ENCODE measurements at places on chromosomes 6 and 20.

DNA sequence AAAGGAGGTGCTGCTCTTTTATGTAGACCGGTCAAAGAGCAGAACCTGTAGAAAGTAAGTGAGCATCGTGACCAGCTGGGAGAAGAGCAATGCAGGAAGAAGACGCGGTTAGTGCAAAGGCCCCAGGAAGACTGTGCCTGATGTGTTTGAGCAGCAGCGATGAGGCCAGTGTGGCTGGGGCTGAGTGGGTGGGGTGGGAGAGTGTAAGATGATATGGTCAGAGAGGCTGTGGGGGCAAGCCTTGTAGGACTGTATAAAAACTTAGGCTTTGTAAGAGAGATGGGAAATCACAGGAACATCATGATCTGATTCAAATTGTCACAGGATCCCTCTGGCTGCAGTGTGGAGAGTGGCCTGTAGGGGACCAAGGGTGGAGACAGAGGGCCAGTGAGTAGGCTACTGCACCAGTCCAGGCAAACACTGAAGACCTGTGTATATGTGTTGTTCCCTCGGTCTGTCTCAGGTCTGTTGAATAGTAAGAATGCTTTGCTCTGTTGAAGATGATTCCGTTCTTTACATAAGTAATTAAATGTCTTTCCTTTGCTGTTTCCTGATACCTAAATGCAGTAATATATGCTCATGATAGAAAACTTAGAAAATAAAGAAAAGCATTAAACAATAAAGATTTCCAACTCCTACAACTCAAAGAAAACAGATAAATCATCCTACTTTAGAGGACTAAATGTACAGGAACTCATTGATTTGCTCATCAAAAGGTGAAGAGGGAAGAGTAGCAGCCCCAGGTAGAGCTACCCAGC lies 23.6 kb upstream of the WFDC2 start:
- DNase-seq: peak; percentile 50

GRCh38 chr20:56730996-56731395 lies 101.9 kb downstream of the TFAP2C start:
- DNase-seq: no peak

DNA sequence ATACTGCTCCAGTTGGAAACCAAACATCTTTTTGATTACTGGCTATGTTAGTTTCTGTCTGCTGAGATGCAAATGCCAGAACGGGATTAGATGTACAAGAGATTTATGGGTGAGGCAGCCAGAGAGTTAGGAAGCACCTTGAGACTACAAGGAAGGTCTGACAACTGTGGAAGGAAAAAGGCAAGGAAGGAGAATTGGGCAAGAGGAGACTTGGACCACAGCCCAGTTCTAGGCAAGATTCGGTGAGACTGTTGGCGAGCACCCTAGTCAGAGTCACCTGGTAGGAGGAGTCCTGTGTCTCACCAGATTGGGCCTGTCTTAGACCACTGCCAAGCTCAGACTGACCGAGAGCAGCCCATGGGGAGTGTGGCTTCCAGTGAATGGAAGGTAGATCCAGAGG lies 91.8 kb upstream of the F13A1 start:
- DNase-seq: no peak

- DNase-seq: no peak
Observed at GRCh38 chr6:5617179-5617578, 355.9 kb downstream of the FARS2 start.

DNA sequence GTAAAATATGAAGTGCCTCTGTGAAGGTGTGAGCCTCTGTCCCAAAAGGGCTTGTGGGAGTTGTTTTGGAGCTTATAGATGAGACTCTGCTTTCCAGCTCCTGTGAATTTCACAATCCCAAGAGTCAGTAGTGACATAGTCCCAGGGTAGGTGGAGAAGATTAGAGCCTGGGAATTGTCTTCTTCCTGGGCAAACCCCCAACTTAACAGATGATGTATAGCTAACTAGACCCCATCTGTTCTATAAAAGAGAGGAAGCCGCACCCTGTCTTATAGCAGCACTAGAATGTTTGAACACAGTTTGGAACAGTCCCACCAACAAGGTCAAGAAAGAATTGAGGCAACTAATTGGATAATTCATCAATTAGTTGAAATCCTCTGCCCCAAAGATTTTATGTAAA lies 294.7 kb downstream of the ZNF217 start:
- DNase-seq: no peak

GRCh38 chr6:161590961-161591627 lies 317.2 kb upstream of the AGPAT4 start:
- no peak for DNase-seq

- no peak for DNase-seq
Observed at GRCh38 chr6:148704400-148705246, 42.2 kb upstream of the UST start.

DNA sequence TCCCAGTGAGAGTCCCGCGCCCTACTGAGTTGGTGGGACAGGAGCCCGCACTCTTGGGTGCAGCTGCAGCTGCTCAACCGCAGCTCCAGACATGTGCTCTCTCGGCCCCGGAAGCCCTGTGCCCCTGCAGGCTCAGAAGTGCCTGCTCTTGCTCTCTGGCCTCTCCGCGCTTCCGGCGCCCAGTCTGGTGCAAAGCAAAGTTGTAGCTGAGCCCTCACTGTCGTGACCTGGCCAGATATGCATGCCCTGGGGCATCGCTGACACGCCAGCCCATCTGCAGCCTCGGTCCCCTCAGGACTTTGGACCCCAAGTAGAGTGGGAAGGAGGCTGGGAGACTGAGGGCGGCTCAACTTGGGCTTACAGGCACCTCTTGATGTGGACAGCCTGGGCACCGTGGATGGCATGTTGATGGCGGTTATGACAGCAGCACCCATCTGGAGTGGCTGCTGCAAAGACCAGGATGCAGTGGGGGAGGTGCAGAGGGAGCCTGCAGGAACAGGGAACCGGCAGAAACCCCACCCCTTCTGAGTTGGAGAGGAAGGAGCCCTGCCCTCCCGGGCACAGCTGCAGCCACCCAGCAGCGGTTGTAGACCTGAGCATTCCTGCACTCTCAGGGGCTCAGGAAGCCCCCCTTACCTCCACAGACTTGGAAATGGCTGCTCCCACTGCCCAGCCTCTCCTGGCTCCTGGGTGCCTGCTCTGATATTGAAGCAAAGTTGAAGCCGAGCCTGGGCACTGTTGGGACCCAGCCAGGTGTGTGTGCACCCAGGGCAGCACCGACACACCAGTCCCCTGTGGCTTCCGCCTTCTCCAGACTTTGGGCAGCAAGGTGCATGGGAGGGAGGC lies 462.6 kb downstream of the TBC1D32 start:
- DNase-seq: no peak

GRCh38 chr6:11374036-11375010 lies 141.9 kb upstream of the NEDD9 start:
- peak; percentile 33 for DNase-seq

GRCh38 chr6:53244958-53245357 lies 96.3 kb upstream of the GCM1 start:
- DNase-seq: peak; percentile 27

DNA sequence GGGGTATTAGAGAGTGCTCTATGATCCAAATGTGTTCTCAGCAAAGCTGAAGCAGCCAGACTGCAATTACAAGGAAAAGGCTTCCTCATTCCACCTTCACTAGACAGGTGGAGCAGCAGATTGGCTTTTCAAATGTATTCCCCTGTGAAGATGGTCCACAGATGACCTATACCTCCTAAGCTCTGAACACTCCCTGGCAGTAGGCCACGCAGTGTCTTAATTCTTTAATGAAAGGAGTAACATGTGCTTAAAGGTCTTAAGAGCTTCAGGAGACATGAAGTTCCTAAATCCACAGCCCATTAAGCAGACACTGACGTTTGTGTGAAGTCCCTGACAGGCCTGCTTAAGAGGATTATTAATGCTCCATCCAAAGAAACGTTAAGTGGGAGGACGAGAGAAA lies 138.9 kb upstream of the NUP153 start:
- no peak for DNase-seq

DNA sequence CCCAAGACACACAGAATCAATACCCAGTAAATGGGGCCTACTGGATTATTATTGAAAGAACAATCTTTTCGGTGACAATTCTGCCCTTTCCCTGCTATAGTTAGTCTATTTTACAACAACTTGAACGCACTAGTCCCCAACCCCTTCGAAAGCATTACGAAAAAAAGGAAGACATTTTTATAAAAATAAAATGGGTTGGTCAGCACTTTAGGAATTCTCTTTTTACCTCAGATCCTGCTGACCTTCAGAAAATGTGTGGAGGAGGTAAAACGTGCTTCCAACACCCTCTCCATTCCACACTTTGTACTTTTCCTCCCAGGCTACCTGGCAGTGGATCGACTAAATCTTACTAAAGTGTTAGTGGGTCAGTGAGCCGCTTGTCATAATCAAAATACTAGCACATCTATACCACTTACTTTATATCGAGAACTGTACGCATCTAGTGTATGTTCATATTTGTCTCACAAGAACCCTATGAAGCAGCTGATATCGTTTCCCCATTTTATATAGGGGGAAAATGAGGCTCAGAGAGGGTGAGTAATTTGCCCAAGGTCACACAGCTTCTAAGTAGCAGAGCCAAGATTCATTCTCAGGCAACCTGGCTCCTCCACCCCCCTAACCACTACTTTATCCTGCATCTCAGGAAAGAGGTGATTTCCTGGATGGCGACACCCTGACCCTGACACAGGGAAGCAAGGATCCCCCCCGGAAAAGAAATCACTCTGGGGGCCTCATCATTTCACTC lies 10.6 kb downstream of the NFATC2 start:
- DNase-seq: no peak

GRCh38 chr6:34414999-34415858 lies 10.6 kb downstream of the RPS10 start:
- peak; percentile 69 for DNase-seq

DNA sequence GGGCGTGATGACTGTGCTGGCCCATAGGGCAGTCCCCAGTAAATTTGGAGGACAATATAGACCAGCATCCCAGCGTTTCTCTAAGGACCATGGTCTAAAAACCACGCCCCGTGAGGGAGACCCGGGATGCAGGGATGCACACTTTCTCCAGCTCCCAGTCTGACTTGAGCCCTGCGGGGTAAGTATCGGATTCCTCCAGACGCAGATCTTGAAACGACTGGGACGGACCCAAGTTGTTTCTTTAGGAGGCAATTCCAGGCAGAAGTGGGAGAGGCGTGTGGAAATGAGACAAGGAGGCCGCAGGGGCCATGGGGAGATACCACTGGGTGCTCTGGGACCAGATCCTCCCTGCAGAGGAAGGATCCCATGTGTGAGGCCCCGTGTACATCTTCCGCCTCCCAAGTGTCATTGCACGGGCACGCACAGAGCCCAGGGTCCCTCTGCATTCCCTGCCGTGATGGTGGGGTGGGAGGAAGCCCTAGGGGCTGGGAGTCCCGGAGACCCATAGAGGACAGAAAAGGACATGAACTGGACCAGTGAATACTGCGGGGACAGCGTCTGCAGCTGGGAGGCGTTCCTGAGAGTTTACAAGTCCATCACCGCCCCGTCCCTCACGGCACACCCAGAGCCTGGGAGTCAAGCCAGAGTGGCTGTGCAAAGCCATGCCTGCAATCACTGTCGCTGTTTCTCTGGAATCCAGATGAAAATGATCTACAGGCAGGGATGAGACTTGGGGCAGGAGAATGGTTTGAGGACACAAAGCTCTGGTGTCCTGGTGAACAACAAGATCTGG lies 522.9 kb downstream of the CDH26 start:
- DNase-seq: no peak
